ENCODE measurements at places on chromosomes 2 and 18.

DNA sequence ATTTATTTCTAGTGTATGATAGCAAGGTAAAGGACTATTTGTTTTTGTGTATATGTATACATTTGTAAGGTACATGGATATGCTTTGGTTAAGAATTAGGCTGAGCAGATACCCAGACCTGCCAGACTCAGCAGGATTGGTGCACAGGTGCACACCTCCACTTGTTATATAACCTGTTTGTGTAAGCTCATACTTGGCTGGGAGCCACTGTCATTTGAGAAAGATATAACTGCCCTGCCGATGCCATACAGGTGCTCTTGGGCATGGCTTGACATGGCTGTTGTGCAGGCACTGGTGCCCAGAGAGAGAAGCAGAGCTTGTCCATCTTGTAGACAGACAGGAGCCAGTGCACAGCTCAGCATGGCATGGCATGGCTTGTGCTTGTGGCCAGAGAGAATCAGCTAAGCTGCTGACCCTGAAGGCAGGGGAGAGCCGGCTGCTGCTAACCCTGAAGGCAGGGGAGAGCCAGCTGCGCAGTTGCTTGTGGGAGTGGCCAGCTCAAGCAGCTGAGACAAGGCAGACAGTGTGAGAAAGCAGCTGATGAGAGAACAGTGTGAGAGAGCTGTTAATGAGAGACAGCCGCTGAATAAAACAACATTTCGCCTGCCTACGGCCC lies 136.5 kb downstream of the RNF144A start:
- no peak for DNase-seq

- DNase-seq, result no peak
These were observed 17.7 kb downstream of the PDIA6 start for GRCh38 chr2:10794876-10795275.

GRCh38 chr2:67642046-67642382 lies 244.9 kb downstream of the ETAA1 start:
- no peak for DNase-seq

DNA sequence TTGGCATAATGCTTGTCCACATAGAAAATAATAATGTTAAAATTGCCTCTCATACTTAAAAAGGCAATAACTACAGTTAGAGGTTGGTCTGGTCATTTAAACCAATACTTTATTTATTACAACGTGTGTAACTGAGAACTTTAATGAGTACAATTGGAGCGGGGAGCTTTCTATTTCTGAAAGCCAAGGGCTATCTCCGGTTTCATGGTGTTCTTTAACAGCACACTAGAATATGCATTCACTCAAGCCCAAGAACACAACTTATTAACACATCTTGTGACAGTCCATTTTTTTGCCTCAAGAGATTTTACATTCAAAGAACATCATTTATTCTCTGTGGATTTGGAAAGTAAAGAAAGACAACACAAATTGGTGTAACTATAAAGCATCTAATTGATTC lies 131.8 kb downstream of the KCNH7 start:
- no peak for DNase-seq

DNA sequence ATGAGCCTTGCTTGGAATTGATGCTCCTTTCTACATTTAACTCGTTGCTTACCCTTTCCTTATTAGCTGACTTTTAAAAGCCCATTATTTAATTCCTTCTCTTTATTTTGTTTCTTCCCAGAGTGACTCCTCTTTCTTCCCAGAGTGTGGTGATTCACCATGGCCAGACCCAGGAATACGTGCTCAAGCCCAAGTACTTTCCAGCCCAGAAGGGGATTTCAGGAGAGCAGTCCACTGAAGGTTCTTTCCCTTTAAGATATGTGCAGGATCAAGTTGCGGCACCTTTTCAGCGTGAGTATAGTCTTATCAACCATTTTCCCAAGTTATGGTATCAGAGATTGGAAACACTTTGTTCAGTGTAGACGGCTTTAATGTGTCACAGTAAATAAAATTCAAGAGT lies 163.7 kb downstream of the LTBP1 start:
- peak; percentile 62 for DNase-seq
